Small intestine (tissue), 16 donors: ENCODE measurements at places on chromosomes 16 and 17. TPM values are rescaled to one million over a fixed set of nuclear protein-coding genes. Genes with fewer than 3 reads are reported as not detected.

Gene GPR179
- polyA plus RNA-seq, result 0.18 TPM

Gene RGS9
- polyA plus RNA-seq, result 2.4 TPM

Gene WNT9B
- 0.54 TPM for polyA plus RNA-seq

- peak; percentile 30 for DNase-seq
These were observed 517.0 kb downstream of the CDH13 start for GRCh38 chr16:83143788-83144187.

DNA sequence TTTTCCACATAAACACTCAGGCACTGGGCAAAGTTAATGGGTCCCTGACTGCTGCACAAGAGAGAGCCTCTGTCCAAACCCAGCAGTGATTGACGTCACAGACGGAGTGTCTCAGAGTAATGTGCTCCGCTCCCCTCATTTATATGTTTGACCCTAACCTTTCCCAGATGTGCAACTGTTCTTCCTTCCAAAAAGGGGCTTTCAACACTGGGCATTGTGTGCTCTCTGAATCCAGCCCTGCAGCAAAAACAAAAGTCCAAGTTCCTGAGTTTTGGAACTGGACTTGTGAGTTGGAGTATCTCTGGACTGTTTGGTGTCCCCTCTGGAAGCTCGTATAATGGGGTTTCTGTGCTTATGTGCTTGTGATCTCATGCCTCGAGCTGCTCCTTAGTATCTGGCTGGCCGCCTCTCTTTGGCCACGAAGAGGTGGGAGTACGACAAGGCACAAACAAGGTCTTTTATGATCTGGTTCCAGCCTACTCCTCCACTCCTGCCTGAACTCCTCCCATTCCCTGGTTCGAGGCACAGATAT lies 76.4 kb upstream of the SMIM36 start:
- no peak for DNase-seq

GRCh38 chr17:55348749-55349354 lies 72.8 kb downstream of the MMD start:
- peak; percentile 79 for DNase-seq

- DNase-seq, result peak; percentile 54
These were observed at the start of gene CDH11 for GRCh38 chr16:65121870-65122723. CDH11 (minus strand) TSS chr16:65122063; CDS start chr16:65004869, 117,194 bp downstream.

- DNase-seq, result no peak
These were observed 1336.6 kb upstream of the CDH8 start for GRCh38 chr16:63372815-63373214.

DNA sequence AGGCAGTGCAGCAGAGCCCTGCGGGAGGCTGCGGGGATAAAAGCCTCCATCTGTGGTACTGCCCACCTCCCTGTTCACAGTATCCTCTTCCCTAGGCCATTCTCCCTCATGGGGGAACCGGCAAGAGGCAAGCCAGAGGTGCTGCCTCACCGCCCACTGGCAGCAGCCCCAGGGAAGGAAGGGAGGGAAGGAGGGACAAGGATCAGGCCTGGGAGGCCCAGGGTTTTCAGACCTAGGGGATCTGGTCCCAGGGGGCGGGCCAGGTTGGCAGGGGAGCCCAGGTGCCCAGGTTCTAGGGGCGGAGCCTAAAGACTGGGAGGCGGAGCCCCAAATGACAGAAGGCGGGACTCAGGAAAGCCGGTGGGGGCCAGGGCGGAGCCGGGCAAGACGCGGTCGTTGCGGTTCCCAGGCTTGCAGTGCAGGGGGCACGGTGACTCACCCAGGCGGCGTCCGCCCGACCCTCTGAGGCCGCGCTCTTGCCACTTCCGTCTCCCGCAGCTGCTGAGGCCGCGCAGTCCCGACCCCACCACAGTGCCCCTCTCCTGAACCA lies 3.0 kb upstream of the MTMR4 start:
- no peak for DNase-seq
